ENCODE measurements at places on chromosomes 7 and 10.

DNA sequence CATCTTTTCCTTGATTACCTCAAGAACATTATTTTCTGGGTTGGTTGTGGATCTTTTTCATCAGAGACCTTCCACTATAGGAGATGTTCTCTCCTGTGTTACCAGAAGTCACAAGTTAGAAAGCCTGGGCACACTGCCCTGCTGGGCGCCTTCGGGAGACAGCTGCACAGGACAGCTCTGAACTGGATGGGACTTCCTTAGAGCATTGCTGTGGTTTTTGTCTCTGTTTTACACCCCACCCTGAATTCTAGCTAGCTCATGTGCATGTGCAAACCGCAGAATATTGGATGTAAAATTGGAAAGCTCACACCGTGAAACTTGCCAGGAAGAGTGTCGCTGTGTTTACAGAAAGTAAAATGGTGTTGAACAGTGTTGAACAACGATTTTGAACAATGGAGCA, 54.4 kb upstream of the SEC61G start:
- no peak for DNase-seq

- no peak for DNase-seq
Observed at GRCh38 chr7:7563813-7564212, 2.9 kb upstream of the MIOS start.

GRCh38 chr10:89785095-89785494, 83.7 kb downstream of the KIF20B start:
- DNase-seq = no peak

- no peak for DNase-seq
Observed at GRCh38 chr10:123009105-123009820, 457 bp downstream of the ACADSB start.

- no peak for DNase-seq
Observed at GRCh38 chr7:155694851-155695250, 50.4 kb downstream of the RBM33 start.

DNA sequence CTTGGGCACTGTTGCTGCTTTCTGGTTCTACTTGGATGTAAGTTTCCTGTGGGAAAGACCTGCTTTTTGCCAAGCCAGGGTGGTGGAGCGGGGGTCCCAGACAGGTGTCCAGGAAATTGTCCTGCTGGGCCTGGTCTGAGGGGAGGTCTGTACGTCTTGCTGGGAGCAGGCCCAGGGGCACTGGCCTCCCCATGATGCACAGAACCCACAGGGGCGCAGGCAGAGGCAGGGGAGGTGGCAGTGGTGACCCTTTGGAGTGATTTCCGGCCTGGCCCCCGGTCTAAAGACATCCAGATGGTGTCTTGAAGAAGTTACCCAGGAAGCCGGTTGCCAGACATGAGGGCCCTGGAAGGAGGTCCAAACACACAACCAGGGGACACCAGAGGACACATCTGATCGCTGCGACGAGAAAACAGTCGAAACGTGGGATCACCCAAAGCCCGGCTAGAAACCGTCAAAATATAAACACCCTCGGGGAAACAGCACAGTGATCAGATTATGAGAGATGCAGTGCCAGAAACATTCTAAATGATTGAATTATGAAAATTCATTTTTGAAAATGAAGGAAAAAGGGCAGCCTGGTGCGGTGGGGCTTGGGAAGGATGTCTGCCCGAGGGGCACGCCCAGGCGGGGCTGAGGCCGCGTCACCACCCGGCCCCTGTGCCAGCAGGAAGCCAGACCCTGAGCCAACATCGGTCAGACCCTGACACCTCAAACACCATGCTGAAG, 59.6 kb downstream of the TMEM270 start:
- no peak for DNase-seq

GRCh38 chr7:128739990-128740682, 977 bp downstream of the CALU start:
- DNase-seq = no peak

GRCh38 chr10:110821508-110821907, 50.2 kb upstream of the PDCD4 start:
- DNase-seq = no peak

DNA sequence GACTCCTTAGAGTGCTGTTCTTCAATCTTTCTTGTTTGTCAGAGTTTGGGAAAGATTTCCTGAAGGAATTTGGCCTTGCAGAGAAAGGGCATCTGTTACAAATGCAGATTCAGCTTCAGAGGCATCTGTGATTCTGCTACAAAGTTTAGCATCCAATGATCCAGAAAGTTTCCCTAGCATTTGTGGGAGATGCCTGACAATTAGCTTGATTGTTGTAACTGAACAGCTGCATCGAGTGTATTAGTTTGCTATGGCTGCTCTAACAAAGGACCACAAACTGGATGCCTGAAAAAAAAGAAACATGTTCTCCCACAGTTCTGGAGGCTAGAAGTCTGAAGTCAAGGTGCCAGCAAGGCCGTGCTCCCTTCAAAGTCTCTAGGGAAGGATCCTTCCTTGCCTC, 365.1 kb downstream of the GRID1 start:
- DNase-seq = no peak

- DNase-seq = no peak
Observed at GRCh38 chr10:30596013-30596412, 33.5 kb downstream of the LYZL2 start.

- no peak for DNase-seq
Observed at GRCh38 chr7:53094827-53095226, 59.4 kb downstream of the POM121L12 start.

DNA sequence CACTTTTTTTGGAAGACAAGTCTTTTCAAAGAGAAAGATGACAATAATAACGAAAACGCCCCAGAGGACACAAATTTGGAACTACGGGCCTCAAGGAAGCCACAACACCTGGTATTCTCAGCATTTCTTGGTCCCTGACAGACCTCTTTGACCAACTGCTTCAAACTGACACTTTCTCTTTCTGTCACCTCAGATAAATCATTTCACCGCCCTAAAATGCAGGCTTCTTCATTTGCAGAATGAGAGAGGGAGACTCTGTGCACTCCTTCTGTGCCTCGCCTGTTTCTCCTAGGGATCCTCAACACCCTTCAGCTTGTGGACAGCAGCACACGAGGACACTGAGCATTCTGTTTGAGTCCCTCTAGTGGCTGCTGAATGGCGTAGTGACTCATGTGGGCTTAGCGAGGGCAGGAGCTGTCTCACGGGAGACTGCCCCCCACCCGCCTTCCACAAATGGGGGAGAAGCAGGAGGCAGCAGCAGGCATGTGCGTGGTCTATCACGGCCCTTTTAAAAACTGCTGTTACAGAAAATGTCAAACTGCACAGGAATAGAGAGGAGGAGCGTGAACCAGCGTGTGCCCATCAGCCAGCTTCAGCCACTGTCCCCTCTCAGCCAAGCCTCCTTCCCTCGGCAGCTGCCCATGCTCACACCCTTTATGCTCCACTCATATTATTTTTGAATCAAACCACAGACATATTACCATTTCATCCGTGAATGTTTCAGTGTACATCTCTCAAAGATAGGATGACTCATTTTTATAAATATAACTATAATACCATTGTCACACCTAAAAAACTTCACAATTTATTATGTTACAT, 41.4 kb downstream of the GSDME start:
- no peak for DNase-seq

- no peak for DNase-seq
Observed at GRCh38 chr7:7576344-7576743, 9.7 kb downstream of the MIOS start.

DNA sequence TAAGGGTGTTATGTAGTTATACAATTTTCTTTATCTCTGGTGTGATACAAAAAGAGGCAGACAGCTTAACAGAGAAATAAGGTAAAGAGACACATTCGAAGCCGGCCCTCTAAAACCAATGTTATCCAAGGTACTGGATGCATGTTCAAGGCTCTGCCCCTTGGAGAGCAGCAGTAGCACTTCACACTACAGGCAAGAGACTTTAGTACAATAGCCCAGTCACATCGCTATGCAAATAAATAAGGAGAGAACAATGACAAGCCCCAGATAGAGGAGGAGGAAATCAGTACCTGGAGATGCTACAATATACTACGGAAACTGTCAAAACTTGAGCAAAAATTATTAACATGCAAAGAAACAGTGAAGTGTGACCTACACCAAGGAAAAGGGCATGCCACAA, 111.1 kb downstream of the ITGB1 start:
- DNase-seq = no peak

- no peak for DNase-seq
Observed at GRCh38 chr7:40656349-40656748, 521.5 kb downstream of the SUGCT start.

- DNase-seq = no peak
Observed at GRCh38 chr10:6207658-6208057, 4.9 kb downstream of the PFKFB3 start.

GRCh38 chr7:41999736-42000283, 237.2 kb downstream of the GLI3 start:
- no peak for DNase-seq

DNA sequence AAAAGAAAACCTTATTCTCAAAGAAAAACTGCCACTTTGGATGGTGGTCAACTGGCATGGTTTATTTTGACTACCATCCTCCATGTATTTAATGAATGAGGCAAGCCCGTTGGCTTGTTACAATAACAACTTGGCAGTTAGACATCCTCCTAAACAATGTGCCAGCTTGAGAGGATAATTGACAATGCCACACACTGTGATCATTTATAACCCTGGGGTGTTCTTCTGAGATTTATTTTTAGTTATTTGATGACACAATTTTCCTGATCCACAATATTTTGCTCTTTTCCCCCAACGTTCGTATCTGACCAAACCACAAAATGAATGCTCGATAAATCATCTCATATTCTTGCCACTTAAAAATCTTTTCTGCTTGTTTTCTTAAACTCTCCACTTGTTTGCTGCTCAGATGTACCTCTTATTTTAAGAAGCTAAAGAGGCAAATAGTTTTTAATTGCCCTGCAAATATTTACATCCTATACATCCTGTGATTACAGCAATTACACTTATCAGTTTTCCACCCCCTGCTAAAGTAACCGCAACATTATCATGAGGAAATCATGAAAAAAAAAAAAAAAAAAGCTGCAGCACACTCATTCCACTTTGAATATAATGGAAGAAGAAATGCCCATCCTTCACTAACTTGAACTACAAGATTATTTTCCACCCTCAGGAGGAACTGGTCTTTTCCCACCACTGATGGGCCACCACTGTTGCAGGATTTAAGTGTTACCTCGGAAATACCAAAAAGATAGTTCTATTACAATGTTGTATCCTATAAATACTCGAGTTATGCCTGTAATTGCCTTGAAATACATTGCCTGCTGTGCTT, 119.9 kb downstream of the MBL2 start:
- no peak for DNase-seq

DNA sequence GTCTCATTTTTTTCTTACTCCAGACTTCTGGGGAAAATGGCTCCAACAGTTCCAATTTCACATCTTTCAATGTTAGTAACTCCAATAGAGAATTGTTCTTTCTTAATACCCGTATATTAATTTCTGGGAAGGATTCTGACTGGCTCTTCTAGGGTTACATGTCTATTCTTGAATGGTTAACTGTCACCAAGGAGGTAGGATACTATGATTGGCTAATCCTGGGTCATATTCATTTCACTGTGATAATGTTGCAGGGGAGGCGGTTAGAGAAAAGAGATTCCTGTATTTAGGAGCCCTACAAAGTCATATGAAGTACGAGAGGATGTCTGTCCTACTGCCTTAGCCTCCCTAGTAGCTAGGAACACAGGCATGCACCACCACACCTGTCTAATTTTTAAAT, 16.1 kb upstream of the VCL start:
- no peak for DNase-seq
